Activated CD4-positive, alpha-beta T cell treated with anti-CD3 and anti-CD28 coated beads, Interleukin-2, amount 50 U/mL, for 24 hours (primary cell): ENCODE measurements at places on chromosomes 6 and 20.

DNA sequence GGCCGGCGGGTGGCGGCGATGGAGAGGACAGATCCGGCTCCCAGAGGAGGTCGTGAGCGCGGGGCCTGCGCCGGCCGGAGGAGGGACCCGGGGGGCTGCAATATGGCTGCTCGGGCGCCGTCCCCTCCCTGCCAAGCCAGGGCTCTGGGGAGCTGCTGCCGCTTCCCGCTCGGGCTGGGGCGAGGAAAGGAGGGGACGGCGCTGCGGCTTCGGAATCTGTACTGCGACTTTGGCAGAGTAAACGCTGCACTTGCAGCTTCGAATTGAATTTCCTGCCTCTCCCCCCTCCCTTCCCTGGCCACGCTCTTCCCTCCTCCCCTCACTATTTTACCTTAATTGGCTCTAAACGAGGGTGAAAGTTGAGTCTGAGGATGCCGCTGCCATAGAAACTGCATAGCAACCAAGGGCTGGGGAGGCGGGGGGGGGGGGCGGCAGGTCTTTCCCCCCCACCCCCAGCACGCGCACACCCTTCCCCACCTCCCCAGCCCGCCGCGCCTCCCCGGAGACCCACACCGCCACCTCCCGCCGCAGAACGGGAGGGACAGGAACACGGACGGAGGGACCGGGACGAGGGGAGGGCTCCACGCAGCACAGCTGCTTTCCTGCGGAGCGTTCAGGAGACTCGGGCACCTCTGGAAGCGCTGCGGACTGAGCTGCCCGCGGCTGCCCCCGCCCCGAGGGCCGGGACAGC lies 93.9 kb downstream of the RNASET2 start:
- no peak for DNase-seq

- no peak for DNase-seq
Observed at GRCh38 chr6:135162678-135163439, 18.2 kb upstream of the MYB start.

DNA sequence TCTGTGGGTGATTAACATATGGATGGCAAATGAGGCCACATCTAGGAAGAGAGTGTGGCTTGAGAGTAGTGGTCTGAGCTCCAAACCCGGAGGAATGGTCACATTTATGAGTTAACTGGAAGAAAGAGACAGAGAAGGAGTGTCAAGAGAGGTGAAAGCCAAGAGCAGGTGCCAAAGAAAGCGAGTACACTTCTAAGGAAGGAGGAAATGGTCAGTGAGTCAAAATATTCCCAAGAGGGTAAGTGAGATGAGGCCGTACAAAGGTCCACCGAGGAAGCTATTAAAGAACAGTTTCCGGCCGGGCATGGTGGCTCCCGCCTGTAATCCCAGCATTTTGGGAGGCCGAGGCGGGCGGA lies 104.5 kb upstream of the RNF24 start:
- no peak for DNase-seq

DNA sequence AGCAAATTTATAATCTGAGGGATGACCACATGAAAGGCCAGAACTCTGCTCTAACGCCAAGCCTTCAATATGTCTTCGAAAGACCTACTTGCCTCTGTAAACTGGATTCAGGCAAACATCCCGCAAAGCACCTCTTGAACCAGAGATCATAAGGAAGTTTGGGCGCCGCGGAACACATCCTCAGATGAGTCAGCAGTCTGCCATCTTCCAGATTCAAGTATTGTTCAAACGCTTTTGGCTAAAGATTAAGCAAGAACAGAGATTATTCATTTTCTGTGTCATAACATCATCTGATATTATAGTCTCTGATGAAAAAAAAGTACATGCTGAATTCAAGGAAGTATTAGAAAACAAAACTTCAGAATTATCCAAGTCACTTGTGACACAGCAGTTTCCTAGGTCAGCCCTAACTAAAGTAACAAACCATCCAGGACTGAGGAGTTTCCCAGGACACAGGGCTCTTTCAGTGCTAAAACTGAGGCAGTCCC lies 20.8 kb downstream of the TBC1D7 start:
- DNase-seq: no peak

- DNase-seq: no peak
Observed at GRCh38 chr6:35251949-35252348, 7.6 kb upstream of the ZNF76 start.

DNA sequence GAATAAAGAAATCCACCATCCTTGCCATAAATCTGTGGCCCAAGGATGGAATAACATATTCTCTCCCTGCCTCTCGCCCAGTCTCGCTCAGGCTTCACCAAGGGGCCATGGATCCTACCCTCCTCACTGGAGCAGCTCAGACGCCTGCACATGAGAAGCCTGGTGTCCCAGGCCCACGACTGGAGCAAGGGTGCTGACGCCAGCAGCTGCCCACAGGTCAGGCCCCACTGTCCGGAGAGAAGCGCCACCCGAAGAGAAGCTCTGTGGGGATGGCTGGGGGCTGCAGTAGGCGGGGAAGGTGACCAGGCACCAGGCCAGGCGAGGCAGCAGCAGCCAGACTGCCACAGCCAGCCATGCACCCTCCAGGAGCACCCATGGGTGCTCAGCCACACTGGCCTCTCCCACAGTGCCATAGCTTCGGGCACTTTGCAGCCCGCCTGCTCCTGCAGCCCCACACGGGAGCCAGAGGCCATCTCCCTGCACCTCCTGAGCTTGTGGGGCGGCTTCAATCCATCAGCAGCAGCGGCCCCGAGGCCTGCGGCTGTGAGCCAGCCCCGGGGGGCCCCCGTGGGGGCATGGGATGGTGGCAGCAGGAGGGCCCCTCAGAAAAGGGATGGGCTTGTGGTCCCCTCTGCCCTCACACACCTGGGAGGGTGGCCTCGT lies 286.2 kb upstream of the SGK1 start:
- no peak for DNase-seq
